ENCODE measurements at places on chromosomes 3 and 15. TPM values are rescaled to one million over a fixed set of nuclear protein-coding genes. Genes with fewer than 3 reads are reported as not detected.

- DNase-seq = no peak
Measured at GRCh38 chr3:58556761-58557221, 19.8 kb upstream of the ACOX2 start.

GRCh38 chr3:188207941-188208515 is 54.1 kb downstream of the LPP start:
- no peak for DNase-seq

The SEMA6D gene
- not detected for total RNA-seq

The CYP1A2 gene
- total RNA-seq = not detected

The GNAI2 gene
- total RNA-seq = 100 TPM

The AQP9 gene
- total RNA-seq = not detected

The MAP6D1 gene
- total RNA-seq = 4.9 TPM

The CD86 gene
- total RNA-seq = not detected

The MESP2 gene
- total RNA-seq = 0.43 TPM
